Stimulated activated CD8-positive, alpha-beta memory T cell treated with anti-CD3 and anti-CD28 coated beads, Interleukin-2, amount 100 ng/mL, for 48 hours (primary cell): ENCODE measurements at places on chromosomes 4 and X.

DNA sequence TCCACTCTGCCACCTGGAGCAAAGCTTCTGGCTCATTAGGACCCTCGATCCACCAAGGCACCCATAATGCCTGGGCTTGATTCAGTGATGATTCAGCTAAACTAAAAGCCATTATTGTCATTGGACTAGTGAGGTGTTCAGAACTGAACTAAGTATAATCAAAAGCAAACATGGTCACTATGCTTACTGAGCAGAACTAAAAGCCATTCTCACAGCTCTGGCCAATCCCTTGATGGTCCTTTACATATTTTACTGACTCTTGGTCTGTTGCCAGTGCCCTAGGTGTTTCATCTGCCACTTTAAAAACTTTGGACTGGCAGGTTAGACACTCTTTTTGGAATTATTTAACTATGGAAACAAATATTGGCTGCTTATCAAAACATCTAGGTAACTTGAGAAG, 703.5 kb downstream of the FAT4 start:
- no peak for DNase-seq

- no peak for DNase-seq
Observed at GRCh38 chr4:8582941-8583654, 2.9 kb downstream of the GPR78 start.

DNA sequence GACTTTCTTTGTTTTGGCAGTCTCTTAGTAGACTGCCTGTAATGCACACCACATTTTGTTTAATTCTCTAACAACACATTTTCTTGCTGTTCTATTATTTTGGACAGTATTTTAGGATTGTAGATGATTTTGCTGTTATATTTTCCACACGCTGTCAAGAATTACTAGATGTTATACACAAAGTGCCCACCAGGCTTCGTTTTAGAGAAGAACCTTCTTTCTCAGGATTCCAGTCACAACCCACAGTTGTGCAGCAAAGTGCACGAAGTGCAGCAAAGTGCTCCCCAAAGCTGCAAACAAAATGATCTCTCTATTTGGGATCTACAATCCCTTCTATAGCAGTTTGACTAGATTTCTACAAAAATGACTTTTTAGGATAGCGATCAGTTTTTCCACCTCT, 2.4 kb downstream of the ZNF141 start:
- no peak for DNase-seq

DNA sequence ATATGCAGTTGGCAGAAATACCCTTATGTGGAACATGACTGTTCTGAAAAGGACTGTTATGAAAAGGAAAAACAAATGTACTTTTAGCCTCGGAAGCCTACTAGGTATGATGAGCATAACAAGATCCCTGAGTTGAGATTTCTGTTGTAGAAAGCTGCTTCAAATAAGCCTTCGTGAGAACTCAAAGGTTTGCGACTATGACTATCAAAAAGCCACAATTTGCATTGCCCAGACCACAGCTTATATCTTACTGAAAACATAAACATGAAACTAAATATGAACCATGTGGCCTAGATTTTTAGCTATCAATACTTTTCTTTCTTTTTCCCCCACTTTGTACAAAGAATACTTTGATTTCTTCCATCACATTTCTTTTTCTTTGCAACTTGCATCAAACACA, 398.2 kb upstream of the LCORL start:
- no peak for DNase-seq

DNA sequence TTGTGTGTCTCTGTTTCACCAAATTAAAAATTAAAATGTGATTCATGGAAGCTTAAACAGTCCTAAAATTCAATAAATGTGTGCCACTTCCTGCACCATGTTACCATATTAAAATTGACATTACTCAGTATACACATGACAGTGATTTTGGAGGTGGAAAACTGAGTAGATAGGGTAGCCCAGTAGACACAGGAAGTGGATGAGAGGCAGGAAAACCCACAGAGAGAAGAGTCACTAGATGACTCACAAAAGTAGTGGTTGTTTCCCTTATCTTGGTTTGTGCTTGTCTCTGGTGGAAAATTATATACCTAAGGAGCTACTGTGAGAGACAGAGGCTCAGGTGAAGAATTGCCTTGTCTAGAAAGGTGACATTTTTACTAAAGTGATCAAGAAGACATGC, 375.8 kb upstream of the CXorf51B start:
- DNase-seq, result no peak

- no peak for DNase-seq
Observed at GRCh38 chr4:186920992-186921391, 197.3 kb upstream of the FAT1 start.
